ENCODE measurements at places on chromosomes 1 and 21. TPM values are rescaled to one million over a fixed set of nuclear protein-coding genes. Genes with fewer than 3 reads are reported as not detected.

- no peak for DNase-seq
Measured at GRCh38 chr1:165678509-165678908, 19.9 kb downstream of the ALDH9A1 start.

GRCh38 chr21:44255511-44255981 lies 6.2 kb downstream of the DNMT3L start:
- DNase-seq, result peak; percentile 24

DNA sequence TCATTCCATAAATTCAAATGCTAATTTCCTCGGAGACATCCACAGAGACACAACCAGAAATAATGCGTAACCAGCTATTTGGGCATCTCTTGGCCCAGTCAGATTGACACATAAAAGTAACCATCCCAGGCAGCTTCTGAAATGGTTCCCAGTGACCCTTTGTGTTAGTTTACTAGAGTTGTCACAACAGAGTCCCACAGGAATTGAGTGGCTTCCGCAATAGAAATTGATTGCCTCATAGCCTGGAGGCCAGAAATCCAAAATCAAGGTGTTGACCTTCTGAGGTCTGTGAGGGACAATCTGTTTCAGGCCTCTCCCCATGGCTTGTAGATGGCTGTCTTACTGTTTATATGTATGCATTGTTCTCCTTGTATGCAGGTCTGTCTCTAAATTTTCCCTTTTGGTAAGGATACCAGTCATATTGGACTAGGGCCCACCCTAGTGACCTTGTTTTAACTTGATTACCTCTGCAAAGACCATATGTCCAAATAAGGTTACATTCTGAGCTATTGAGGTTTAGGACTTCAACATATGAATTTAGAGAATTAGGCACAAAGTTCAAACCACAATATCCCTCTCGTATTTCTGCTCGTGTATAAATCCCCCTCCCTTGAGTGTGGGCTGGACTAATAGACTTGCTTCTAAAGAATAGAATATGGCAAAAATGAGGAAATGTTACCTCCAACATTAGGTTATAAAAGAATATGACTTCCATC lies 78.2 kb upstream of the FGGY start:
- DNase-seq, result no peak

GRCh38 chr1:191595170-191595569 lies 563.1 kb upstream of the RGS18 start:
- DNase-seq, result no peak

The VSIG8 gene
- not detected for total RNA-seq

The SEMA6C gene
- total RNA-seq, result 46.5 TPM

DNA sequence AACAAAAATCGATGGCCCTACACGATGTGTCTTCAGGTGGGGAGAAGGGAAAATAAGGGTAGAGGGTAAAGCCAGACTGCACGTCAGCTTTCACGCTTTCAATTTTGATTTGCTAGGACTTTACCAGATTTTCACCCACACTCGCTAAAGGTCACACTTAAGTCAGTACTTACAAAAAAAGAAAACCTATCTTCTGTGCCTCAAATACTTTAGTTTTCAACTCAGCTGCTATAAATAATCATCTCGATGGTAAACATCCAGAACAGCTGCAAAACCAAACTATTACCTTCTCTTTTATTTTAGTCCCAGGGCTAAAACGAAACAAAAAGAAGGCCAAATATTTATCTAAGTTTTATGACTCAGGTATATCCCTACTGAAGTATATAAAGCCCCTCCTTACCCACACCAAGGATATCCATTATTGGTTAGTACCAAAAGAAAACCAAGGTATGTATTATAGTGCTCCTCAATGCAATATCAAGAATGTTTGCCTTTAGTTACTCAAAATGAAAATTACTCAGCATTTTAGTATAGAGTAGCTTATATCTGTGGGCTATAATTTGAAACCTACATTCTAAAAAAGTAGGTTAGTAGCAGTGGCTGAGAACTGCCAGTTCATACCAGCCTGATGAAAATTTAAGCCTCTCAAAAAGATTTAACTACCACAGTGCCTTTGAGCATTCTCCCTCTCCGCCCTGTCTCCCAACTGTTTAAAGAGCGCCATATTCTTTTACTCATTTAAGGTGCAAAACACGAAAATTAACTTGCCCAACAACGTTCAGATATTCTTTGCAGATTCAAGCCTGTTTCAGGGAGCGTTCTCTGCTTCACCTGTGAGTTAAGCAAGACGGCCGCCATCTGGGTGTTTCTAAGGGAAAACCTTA lies 1.5 kb downstream of the CSDE1 start:
- DNase-seq, result no peak

DNA sequence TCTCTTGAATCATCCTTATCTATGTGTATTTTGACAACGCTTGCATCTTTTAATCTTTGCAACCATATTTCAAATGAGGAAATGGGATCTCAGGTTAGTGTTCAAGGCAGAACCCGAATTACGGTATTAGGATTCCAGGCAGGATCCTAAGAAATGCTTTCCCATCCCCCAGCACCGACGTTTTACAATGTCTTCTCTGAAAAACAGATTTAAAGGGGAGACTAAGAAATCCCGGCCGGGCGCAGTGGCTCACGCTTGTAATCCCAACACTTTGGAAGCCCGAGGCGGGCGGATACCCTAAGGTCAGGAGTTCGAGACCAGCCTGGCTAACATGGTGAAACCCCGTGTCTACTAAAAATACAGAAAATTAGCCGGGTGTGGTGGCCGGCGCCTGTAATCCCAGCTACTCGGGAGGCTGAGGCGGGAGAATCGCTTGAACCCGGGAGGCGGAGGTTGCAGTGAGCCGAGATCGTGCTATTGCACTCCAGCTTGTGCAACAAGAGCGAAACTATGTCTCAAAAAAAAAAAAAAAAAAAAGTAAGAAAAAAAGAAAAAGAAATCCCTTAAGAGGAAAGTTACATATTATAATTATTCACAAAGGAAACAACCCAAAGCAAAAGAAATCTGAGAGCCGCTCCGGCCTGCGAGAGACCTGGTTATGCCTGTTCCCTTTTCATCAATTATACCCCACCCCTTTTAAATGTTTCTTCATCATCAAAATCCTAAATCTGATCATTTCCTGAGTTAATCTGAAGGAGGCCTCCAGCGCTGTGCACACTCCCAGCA lies 801 bp upstream of the GORAB start:
- DNase-seq, result no peak

GRCh38 chr1:51230501-51231078 lies 5.5 kb upstream of the RNF11 start:
- no peak for DNase-seq

- peak; percentile 46 for DNase-seq
Measured at GRCh38 chr1:201358596-201358995, 18.9 kb downstream of the TNNT2 start.

Measured in cardiac septum (tissue), 1 donor.